Skin of body (tissue), 3 donors: ENCODE measurements at places on chromosomes 11 and 22. TPM values are rescaled to one million over a fixed set of nuclear protein-coding genes. Genes with fewer than 3 reads are reported as not detected.

DNA sequence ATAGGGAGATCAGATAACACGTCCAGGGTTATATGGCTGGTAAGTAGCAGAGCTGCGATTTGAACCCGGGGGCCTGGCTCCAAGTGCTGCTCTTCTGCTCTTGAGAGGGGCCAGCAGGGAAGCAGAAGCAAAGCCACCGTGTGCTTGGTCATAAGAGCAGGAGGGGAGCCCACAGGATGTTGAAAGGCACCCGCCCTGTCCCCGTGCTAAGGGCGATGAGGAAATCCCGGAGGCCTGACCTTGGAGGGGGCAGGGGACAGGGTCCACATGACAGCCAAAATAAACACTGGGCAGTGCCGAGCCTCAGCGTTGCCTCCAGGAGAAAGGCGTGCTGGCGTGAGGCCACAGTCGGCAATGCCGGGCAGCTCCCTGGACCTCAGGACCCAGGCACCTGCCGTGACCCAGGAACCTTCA is 28.8 kb downstream of the TOM1 start:
- DNase-seq, result no peak

- DNase-seq, result no peak
Observed at GRCh38 chr11:18171377-18172000, 1.1 kb upstream of the MRGPRX4 start.

- peak; percentile 82 for DNase-seq
Observed at GRCh38 chr11:111841370-111842053, 29.9 kb downstream of the ALG9 start.

- DNase-seq, result no peak
Observed at GRCh38 chr11:1719781-1720180, 22.8 kb downstream of the KRTAP5-6 start.

GRCh38 chr11:16611401-16611921 is 127.0 kb upstream of the C11orf58 start:
- no peak for DNase-seq

GRCh38 chr11:12159351-12160099 is 49.1 kb downstream of the MICAL2 start:
- DNase-seq, result no peak

DNA sequence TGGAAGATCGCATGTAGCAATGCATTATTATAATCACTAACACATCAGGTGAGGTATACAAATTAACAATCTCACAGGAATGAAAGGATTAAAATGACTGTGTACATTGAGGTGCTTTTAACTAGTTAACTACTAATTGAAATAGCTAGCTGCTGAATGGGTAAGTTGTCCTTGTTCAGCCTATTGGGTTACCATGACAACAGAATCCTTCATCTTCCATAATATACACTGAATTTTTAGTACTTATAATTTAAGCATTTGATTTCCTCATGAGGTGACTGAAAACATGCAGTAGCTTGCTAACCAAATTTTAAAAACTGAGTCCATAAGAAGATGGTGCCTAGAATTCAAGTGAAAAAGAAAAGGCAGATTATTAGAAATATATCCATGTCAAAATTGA is 347.9 kb downstream of the FAT3 start:
- no peak for DNase-seq

- DNase-seq, result no peak
Observed at GRCh38 chr11:18775492-18776292, 15.9 kb downstream of the PTPN5 start.

- DNase-seq, result no peak
Observed at GRCh38 chr11:113475160-113475761, at the start of gene DRD2. Gene DRD2, minus strand, starts transcription at chr11:113475398. Its CDS starts 50,747 bp downstream, at chr11:113424651.

- no peak for DNase-seq
Observed at GRCh38 chr11:61776561-61777075, 15.8 kb downstream of the TMEM258 start.

DNA sequence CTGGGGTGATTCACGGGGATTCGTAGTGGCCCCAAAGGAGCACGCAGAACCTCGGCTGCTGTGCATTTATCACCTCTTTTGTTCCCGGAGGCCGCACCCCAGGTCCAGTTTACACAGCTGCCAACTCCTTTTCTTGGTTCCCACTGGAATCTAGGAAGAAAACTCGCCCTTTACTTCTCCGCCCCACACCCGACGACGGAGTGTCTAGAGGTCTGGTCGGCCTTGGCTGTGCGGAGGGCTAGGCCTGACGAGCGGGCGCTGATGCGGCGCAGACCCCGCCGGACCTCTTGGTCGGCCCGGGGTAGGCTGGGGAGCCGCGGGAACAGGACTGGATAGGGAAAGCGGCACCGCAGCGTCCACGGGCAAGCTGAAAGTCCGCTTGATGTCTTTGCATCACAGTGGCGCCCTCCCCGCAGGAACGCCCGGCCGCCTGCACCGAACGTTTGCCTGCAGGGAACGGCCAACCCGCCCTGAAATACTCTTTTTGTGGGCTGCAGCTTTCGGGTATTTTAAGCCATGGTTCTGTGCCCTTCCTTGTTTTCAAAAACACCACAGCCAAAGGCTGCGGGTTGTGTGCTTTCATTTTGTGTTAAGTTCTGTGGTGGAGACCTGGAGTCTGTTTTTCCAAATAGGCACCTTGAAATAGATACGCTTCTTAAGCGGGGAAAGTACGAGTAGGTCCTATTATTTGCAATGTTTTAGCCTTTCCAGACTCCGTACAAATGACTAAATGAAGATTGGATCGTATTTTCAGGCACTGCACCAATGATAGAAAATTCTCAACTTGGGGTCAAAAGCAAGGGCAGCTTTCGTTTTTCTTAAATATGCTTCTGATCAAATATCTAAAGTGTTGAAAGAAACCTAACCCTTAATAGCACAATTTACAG is 829 bp upstream of the ZBED5 start:
- DNase-seq, result peak; percentile 83

- DNase-seq, result no peak
Observed at GRCh38 chr11:129308241-129308865, 67.3 kb upstream of the BARX2 start.

DNA sequence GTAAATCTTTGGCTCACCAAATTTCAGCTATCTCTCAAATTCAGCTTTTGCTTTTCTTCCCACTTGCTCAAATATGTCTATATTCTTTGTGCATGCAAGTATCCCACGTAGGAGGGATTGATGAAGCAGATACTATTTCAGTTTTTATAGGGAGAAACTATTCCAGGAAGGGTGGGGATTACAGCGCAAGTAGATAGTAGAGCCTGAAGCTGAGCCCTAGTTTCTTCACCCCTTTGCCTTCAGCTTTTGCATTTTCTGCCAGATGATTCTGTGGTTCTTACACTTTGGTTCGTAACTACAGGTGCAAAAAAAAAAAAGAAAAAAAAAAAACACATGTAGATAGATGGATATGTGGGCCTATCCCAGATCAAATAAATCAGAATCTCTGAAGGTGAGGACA is 3.1 kb upstream of the ACP2 start:
- no peak for DNase-seq

- DNase-seq, result no peak
Observed at GRCh38 chr11:46718155-46719019, 626 bp upstream of the F2 start.

GRCh38 chr22:38327805-38328204 is 10.6 kb upstream of the CSNK1E start:
- no peak for DNase-seq

Gene TUBA8
- 2.5 TPM for total RNA-seq

Gene CD248
- total RNA-seq, result 31.2 TPM

Gene ZNF74
- 8.5 TPM for total RNA-seq

Gene TSSK2
- not detected for total RNA-seq
